CD4-positive, CD25-positive, alpha-beta regulatory T cell (primary cell): ENCODE measurements at places on chromosomes 7 and 10.
A peak's percentile ranks its signal among the peaks of the same experiment; 100 is the strongest.

DNA sequence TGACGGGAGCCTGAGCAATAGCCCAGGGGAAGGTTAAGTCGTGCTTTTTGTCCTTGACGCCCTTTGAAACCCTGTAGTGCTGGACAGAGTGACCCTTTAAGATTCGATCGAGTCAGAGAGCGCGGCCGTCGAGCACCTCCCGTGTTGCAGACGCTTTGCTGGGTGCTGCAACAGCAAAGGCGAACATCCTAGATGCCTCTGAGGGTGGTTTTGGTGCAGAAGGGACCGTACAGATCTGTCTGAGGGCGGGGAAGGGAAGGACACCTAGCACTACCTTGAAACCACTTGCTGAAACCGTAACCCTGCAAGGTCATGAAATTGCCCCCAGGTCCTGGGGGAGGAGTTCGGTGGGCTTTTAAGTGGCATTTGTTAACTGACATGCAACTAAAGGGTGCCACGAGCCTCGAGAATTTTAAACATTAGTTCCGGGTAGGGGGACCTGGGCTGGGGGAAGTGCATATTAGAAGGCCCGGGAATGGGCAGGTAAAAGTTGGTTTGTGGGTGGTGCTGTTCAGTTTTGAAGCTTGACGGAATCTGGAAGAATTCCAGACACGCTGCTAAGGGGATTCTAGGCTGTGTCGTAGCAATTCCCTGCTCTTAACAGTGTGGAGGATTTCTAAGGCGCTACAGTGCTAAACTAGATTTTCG lies 786 bp downstream of the ATP5F1C start:
- no peaks in the 10 kb centered on the region for H3K27me3 ChIP-seq
- peak overlapping the region; percentile 72 for H3K27ac ChIP-seq
- peak overlapping the region; percentile 93 for H3K4me3 ChIP-seq
- peaks cover 10% of the 10 kb centered on the region for H3K36me3 ChIP-seq

GRCh38 chr10:102208311-102209035 lies 17.6 kb upstream of the ELOVL3 start:
- no peak for DNase-seq
- H3K27ac ChIP-seq = no peak overlapping the region
- no peaks in the 10 kb centered on the region for H3K4me1 ChIP-seq
- H3K4me3 ChIP-seq = no peak overlapping the region
- H3K36me3 ChIP-seq = no peaks in the 10 kb centered on the region

DNA sequence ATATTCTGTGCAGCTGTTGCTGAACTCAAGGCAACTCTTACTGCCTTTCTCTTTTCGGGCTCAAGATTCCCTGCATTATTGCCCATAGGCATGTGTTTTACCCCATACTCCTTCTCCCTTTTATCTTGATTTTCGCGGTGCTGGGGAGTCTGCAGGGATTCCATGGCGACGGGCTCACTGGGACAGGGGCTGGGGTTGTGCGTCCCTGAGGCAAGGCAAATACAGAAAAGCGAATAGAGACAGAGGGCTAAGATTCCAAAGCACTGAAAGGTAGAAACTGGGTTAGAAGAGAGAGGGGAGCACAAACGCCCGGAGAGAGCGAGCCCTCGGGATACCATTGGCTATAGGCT lies 519 bp upstream of the RPP38 start:
- H3K4me1 ChIP-seq = peaks cover 30% of the 10 kb centered on the region
- H3K27ac ChIP-seq = peak overlapping the region; percentile 96
- peak overlapping the region; percentile 91 for H3K4me3 ChIP-seq

- no peaks in the 10 kb centered on the region for H3K4me1 ChIP-seq
- H3K27ac ChIP-seq = no peak overlapping the region
- peaks cover 1% of the 10 kb centered on the region for H3K27me3 ChIP-seq
- DNase-seq = no peak
These were observed 34.3 kb upstream of the ZNF32 start for GRCh38 chr10:43682956-43683355.

DNA sequence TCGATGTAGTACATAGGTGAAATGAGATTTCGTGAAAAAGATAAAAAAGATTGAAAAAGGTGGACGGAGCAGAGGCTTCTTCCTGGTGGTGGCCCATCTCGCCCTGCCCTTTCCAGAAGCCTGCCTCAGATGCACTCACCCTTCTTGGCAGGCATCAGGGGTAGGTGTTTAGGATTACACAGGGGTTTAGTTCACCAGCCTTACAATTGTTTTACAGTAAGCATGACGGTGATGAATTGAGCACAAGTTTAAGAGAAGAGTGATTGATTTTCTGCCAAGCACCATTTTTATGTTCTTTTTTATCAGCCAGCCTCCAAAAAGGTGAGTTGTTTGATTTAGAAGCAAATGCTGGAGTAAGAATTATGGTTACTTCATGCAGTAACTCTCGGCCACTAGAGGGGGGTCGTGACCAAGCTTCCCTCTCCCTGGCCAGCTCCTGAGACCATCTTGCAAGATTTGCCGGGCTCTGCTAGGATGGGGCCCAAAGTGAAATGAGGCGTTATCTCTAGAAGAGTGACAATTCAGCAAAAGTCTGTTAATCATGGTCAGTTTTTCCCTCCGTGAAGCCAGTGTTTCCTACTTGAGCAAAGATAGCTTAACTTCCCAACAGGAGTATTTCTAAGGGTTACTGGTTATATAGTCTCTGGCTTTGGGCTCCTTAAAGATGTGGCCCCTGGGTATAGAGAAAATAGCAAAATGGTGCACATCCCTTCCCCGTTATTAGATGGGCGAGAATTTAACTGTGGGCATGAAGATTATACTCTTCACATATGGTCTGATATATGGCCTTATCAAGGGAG lies 228.8 kb downstream of the BMPER start:
- H3K4me3 ChIP-seq = no peak overlapping the region
- DNase-seq = peak; percentile 5
- no peaks in the 10 kb centered on the region for H3K4me1 ChIP-seq
- no peaks in the 10 kb centered on the region for H3K27me3 ChIP-seq
- H3K36me3 ChIP-seq = no peaks in the 10 kb centered on the region

- no peaks in the 10 kb centered on the region for H3K4me1 ChIP-seq
- no peaks in the 10 kb centered on the region for H3K27me3 ChIP-seq
- H3K36me3 ChIP-seq = no peaks in the 10 kb centered on the region
- no peak for DNase-seq
- H3K4me3 ChIP-seq = no peak overlapping the region
- H3K27ac ChIP-seq = no peak overlapping the region
These were observed 874.6 kb upstream of the POT1 start for GRCh38 chr7:125804273-125804672.

- DNase-seq = no peak
- H3K27ac ChIP-seq = no peak overlapping the region
These were observed 128.5 kb upstream of the PFKP start for GRCh38 chr10:2938869-2939268.

GRCh38 chr7:85025312-85025756 lies 161.5 kb downstream of the SEMA3D start:
- no peak overlapping the region for H3K4me3 ChIP-seq
- no peak overlapping the region for H3K27ac ChIP-seq
- H3K36me3 ChIP-seq = no peaks in the 10 kb centered on the region
- H3K4me1 ChIP-seq = no peaks in the 10 kb centered on the region
- DNase-seq = no peak
- H3K27me3 ChIP-seq = no peaks in the 10 kb centered on the region

DNA sequence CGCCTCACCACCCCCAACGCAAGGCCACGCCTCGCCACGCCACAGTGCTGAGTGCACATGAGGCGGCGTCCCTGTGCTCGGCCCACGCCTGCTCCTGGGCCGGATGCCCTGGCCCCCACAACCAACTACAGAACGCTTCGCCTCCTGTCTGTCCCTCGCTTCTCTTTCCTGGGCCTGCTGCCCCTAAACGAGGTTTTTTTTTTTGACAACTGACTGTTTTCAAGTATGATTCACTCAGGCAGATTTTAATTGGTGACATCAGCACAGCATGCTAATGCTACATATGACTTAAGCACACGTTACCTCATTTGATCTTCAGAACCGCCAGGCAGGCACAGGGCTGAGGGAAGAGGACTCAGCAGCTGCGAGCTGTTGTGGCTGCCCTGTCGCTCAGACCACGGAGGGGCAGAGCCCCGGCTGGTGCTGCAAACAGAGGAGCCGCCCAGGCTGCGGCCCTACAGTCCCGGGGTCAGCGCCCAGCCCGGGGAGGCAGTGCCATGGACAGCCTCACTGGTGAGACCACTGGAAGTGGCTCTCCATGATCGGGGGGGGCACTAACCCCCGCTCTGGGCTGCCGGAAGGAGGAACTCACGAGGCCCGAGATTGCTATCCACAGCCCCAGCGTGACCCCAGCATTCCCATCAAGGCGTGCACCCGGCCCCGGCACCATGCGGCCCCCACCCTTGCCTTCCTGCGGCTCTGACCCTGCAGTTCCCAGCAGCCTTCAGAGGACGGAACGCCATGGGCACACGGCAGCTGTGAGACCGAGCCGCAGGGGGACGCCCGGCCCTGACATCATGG lies 212.8 kb downstream of the MAD1L1 start:
- DNase-seq = peak; percentile 63
- H3K27me3 ChIP-seq = no peaks in the 10 kb centered on the region
- no peak overlapping the region for H3K4me3 ChIP-seq
- H3K36me3 ChIP-seq = no peaks in the 10 kb centered on the region
- no peak overlapping the region for H3K27ac ChIP-seq
- H3K4me1 ChIP-seq = peaks cover 7% of the 10 kb centered on the region

- no peaks in the 10 kb centered on the region for H3K27me3 ChIP-seq
- no peaks in the 10 kb centered on the region for H3K4me1 ChIP-seq
- no peak overlapping the region for H3K27ac ChIP-seq
- H3K36me3 ChIP-seq = no peaks in the 10 kb centered on the region
- DNase-seq = no peak
- no peak overlapping the region for H3K4me3 ChIP-seq
These were observed 4.3 kb downstream of the NEBL start for GRCh38 chr10:20892796-20893195.

GRCh38 chr7:57198801-57199200 lies 66.6 kb upstream of the ZNF479 start:
- H3K27ac ChIP-seq = no peak overlapping the region
- H3K27me3 ChIP-seq = no peaks in the 10 kb centered on the region
- DNase-seq = no peak
- no peak overlapping the region for H3K4me3 ChIP-seq

GRCh38 chr10:21742740-21743412 lies 208.8 kb downstream of the MLLT10 start:
- no peak overlapping the region for H3K4me3 ChIP-seq
- H3K4me1 ChIP-seq = peaks cover 41% of the 10 kb centered on the region
- peaks cover 32% of the 10 kb centered on the region for H3K36me3 ChIP-seq
- H3K27me3 ChIP-seq = no peaks in the 10 kb centered on the region
- no peak for DNase-seq

- no peaks in the 10 kb centered on the region for H3K4me1 ChIP-seq
- no peaks in the 10 kb centered on the region for H3K27me3 ChIP-seq
- H3K4me3 ChIP-seq = no peak overlapping the region
- H3K27ac ChIP-seq = no peak overlapping the region
- H3K36me3 ChIP-seq = no peaks in the 10 kb centered on the region
These were observed 303.8 kb upstream of the ZMIZ1 start for GRCh38 chr10:78764846-78765430.

- no peak for DNase-seq
- H3K27me3 ChIP-seq = no peaks in the 10 kb centered on the region
- no peaks in the 10 kb centered on the region for H3K36me3 ChIP-seq
- no peak overlapping the region for H3K4me3 ChIP-seq
These were observed 672.7 kb upstream of the FOXK1 start for GRCh38 chr7:4009211-4010060.

DNA sequence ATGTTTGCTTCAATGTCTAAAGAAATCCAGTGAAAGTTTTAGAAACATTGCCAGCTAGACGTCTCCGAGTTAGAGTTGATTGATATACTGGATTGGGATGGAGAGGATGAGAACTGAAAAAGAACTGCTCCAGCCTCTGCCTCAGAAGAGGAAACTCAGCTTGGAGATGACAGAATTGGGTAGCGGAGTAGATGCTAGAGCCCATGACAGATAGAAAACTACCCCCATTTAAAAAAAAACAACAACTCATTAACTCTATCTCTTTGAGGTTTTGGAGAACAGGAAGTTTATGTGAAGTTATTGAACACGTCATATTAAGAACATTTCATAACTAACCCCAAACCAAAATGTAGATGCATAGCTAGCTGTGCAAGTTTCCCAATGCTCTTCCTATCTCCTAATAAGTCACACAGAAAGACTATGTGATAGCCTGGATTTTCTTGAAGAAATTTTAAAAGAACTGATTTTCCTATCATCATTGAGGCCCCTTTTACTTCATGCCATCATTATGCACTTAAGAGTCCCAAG lies 28.3 kb upstream of the AFAP1L2 start:
- no peaks in the 10 kb centered on the region for H3K4me1 ChIP-seq
- H3K4me3 ChIP-seq = no peak overlapping the region
- no peak for DNase-seq
- no peak overlapping the region for H3K27ac ChIP-seq
- peaks cover 56% of the 10 kb centered on the region for H3K36me3 ChIP-seq

- DNase-seq = no peak
- H3K36me3 ChIP-seq = no peaks in the 10 kb centered on the region
- no peak overlapping the region for H3K27ac ChIP-seq
- no peaks in the 10 kb centered on the region for H3K27me3 ChIP-seq
- H3K4me3 ChIP-seq = no peak overlapping the region
These were observed 39.3 kb downstream of the LRRC18 start for GRCh38 chr10:48900371-48900801.

- H3K27ac ChIP-seq = peak overlapping the region; percentile 56
- no peaks in the 10 kb centered on the region for H3K36me3 ChIP-seq
- DNase-seq = peak; percentile 59
- H3K4me3 ChIP-seq = no peak overlapping the region
- no peaks in the 10 kb centered on the region for H3K4me1 ChIP-seq
These were observed 233.9 kb upstream of the CACNA2D1 start for GRCh38 chr7:82677493-82677892.

GRCh38 chr7:74087791-74088453 lies 4.3 kb downstream of the LIMK1 start:
- no peak for DNase-seq
- H3K4me1 ChIP-seq = peaks cover 20% of the 10 kb centered on the region
- H3K4me3 ChIP-seq = no peak overlapping the region
- no peak overlapping the region for H3K27ac ChIP-seq

GRCh38 chr10:117734731-117735405 lies 192.3 kb downstream of the EMX2 start:
- no peaks in the 10 kb centered on the region for H3K36me3 ChIP-seq
- H3K4me3 ChIP-seq = no peak overlapping the region
- H3K4me1 ChIP-seq = no peaks in the 10 kb centered on the region

- no peaks in the 10 kb centered on the region for H3K27me3 ChIP-seq
- no peak overlapping the region for H3K27ac ChIP-seq
- H3K4me3 ChIP-seq = no peak overlapping the region
- no peaks in the 10 kb centered on the region for H3K36me3 ChIP-seq
These were observed 43.7 kb downstream of the PCLO start for GRCh38 chr7:83119026-83119382.

- no peaks in the 10 kb centered on the region for H3K36me3 ChIP-seq
- H3K27ac ChIP-seq = no peak overlapping the region
- no peak overlapping the region for H3K4me3 ChIP-seq
- no peak for DNase-seq
- H3K4me1 ChIP-seq = no peaks in the 10 kb centered on the region
- H3K27me3 ChIP-seq = no peaks in the 10 kb centered on the region
These were observed 98.0 kb upstream of the GATA3 start for GRCh38 chr10:7956508-7956907.

DNA sequence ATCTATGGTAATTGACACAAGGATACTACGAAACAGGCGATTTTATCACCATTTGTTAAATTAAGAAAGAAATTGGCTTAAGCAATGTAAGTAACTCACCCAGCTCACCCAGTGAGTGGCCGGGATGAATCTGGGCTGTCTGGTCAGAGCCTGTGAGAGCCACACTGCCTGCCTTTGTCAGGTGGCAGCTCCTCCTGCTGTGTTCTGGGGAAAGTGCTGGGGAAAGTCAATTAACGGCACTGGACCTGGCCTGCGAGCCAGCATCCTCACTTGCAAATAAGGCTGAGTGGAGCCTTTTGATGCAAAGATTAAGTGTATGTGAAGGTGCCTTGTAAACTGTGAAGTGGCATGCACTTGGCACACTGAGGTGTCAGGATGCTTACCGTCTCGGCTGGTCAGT lies 13.4 kb upstream of the CXCL12 start:
- no peaks in the 10 kb centered on the region for H3K4me1 ChIP-seq
- H3K4me3 ChIP-seq = no peak overlapping the region
- DNase-seq = no peak
